ENCODE measurements at places on chromosomes 13 and 19.

GRCh38 chr19:28075229-28075628 is 1137.7 kb downstream of the UQCRFS1 start:
- no peak for DNase-seq

- DNase-seq: no peak
Observed at GRCh38 chr13:72652681-72653080, 74.7 kb downstream of the MZT1 start.

GRCh38 chr13:100214886-100215285 is 126.0 kb downstream of the PCCA start:
- no peak for DNase-seq

- no peak for DNase-seq
Observed at GRCh38 chr19:2992958-2993357, 15.6 kb downstream of the TLE6 start.

DNA sequence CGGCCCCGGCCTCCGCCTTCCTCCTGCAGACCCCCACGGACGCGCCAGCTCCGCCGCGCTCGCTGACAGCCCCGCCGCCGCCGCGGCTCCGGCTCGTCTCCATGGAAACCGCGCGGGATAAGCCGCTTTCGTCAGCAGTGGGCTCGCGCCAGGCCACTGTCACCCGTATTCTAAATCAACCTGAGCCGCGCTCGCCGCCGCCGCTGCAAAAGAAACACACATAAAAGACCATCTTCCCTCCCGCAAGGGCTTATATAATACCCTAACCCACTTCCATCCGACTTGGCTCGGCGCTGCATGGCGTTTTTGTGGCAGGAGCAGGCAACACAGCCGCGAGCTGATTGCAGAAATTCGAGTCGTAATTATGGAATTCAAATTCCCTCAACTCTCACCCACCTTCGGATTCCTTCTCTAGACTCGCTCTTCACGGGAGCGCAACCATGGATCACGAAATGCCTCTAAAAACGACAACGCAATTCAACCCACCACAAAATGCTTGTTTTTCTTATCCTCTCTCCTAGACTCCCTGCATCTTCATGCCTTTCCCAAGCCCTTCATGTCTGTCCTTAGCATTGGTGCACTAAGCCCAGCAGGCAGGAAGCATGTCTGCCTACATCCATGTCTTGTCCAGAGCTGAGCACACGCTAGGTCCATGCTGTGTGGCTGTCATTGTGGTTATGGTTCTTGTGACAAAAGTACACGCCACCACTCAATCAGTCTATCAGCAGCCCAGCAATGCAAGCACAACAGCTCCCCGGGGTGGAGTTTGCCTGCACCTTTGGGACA is at the start of gene AMER2:
AMER2 (minus strand) TSS at position 772 of the 786 bp plus-strand sequence; CDS start at position 103, 669 bp downstream.
- no peak for DNase-seq

DNA sequence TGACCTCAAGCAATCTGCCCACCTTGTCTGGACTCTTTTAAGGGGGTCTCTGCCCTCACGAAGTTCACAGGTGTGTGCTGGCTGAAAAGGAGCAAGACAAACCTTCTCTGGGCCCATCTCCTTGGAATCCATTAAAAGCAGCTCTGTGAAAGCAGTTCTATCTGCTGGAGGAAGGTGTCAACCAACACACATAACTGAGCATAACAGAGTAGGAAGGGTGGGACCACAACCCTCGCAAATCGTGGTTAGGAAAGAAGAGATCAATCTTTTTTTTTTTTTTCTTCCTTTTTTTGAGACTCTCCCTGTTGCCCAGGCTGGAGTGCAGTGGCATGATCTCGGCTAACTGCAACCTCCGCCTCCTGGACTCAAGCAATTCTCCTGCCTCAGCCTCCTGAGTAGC is 1.4 kb downstream of the SUGP2 start:
- DNase-seq: no peak

Measured in stimulated activated CD8-positive, alpha-beta memory T cell treated with anti-CD3 and anti-CD28 coated beads, Interleukin-4, amount 100 ng/mL, for 1 hour (primary cell).